Effector memory CD4-positive, alpha-beta T cell (primary cell): ENCODE measurements at places on chromosomes 7 and 10.

DNA sequence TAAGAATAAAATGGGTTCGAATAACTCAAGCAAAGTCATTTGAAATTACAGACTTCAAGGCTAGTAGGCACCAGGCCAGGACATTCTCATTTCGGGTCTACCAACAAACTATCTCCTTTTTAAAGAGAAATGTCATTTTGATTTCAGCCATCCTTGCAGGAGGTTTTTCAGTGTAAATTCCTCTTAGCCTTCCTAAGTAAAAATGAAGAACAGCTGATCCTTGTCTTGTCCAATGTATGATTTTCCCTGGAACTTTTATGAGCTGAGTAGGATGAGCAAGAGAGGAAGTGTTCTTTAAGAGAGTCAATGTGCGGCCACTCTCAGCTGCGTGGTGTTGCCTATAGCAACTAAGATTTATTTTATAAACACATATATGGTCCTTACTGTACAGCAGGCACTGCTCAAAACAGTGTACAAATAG, 110.1 kb downstream of the PLCE1 start:
- no peak for DNase-seq

DNA sequence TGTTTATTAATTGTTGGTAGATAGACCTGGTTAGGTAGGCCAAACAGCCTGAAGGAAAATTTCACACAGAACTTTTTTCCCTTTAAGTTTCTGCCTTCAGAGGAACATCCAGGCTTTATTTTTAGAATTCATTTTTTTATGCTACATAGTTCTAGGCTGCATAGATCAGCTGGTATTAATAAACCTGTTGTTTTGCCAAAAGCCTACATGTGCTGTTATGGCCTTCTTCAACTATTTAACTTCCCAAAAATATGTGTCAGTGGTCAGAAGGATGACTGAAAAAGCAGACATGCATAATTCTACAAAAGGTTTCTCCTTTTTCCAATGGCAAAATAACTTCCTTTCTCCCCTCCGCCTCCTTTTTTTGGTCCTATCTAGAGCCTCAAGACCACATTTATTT, 303.0 kb upstream of the DKK1 start:
- no peak for DNase-seq

DNA sequence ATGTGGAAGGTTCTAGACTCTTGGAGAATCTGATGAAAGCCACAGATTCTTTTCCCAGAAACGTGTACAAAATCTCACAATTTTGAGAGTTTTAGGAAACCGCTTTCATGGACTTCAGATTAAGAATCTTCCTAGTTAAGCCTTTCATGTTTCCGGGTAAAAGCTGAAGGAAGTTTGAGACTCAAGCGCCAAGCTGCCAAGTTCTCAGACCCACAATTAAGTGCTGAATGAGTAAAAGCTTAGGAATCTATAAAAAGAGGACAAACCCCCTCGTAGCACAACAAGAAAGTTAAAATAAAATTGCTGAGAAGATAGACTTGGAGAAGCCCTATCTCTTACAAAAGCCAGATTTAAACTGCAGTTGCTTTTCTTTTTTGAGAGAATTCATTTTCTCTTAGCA, 99.6 kb downstream of the ST8SIA6 start:
- no peak for DNase-seq

GRCh38 chr10:32041290-32042028, 14.8 kb downstream of the KIF5B start:
- no peak for DNase-seq

DNA sequence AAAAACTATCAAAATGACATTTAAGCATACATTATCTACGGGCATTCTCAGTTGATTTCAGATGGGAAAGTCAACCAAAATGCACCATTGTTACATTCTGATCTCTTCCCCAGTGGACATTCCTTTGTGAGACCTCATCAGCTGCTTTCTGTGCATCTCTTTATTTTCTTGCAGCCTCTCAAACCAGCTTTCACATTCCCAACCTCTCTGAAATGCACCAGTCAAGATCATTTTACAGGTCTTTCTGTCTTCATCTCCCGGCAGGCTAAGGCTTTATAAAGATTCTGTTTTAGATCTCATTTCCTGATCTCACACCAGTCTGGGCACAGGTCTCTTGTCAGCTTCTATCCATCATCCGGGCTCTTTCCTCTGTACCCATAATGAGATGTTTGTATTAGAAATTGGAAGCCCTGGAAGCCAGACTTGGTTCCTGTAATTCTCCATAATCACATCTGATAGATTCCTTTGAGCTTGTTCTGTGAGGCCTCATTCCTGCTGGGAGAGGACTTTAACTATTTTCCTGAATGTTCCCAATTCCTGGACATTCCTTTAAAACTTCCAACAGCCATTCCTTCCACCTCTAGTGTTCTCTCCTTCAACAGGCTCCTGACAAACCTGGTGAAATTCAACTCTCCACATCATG, 44.3 kb upstream of the ARL4A start:
- no peak for DNase-seq

DNA sequence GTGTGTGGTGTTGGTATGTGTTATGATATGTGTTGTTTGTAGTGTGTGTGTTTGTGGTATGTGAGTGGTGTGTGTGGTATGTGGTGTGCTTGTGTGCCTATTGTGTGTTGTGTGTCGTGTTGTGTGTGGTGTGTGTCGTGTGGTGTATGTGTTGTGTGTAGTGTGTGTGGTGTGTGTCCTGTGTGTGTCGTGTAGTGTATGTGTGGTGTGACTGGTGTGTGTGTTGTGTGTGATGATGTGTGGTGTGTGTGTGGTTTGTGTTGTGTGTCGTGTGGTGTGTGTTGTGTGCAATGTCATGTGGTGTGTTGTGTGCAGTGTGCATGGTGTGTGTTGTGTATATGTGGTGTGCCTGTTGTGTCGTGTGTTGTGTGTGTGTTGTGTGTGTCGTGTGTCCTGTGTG, 144.6 kb downstream of the DNAJB6 start:
- DNase-seq = no peak

DNA sequence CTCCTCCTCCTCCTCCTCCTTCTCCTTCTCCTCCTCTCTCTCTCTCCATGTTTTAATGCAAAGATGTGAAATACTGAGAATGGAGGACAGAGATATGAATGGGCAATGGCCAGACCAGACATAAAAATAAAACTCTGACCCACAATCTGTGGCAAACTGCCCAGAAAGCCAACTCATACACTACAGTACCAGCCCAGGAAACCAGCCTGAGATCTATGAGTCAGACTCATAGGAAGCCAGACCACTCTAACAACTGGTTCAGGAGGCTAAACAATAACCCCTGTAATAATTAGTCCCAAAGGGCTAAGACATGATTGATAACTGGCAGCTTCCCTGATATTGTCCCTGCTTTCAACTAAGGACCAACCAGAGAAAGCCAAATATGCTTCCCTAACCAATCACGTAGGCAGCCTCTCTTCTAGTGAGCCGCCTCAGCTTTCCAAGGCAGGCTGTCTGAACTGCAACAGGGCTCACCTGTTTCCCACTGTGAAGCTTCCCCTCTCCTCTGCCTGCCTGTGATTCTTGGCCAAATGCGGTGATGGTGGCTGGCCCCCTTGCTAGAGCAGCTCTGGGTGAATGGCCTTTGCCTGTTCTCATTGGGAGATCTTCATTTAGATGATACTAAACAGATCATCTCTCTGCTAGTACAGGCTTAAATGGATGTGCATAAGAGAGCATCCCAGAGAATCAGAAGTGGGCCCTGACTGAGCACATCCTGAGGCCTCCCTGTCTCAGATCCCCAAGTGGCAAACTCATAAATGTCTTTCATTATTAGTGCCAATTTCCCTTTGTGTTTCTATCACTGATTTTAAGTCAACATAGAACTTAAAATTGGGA, 817.6 kb downstream of the TNS3 start:
- DNase-seq = no peak

DNA sequence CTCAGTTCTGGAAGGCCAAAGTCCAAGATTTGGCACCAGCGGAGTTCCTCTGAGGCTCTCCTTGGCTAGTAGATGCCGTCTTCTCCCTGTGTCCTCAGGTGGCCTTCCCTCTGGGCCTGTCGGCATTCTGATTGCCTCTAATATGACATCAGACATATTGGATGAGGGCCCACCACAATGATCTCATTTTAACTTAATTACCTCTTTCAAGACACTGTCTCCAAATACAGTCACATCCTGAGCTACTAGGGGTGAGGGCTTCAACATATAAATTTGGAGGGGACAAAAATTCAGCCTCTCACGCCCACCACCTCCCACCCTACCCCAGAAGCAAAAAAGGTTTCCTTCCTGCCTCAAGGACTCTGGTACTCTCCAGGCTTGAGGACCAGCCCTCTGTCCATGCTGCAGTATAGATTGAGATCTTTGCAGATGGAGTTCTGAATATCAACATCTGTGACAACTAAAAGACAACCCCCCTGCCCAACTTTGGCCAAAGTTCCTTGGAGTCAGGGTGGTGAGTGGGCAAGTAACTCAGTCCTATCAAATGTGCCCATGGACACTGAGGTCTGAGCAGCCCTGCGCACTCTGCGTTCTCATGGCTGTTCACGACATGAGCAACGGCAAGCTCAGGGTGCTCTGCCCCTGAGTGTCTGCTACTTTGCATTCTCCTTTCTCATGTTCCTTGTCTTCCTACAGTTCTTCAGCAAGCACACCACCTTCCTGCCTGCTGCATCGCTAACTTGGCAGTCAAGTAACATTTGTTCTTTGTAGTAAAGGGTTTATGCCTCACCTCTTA, 11.5 kb downstream of the TMEM176B start:
- DNase-seq = no peak

DNA sequence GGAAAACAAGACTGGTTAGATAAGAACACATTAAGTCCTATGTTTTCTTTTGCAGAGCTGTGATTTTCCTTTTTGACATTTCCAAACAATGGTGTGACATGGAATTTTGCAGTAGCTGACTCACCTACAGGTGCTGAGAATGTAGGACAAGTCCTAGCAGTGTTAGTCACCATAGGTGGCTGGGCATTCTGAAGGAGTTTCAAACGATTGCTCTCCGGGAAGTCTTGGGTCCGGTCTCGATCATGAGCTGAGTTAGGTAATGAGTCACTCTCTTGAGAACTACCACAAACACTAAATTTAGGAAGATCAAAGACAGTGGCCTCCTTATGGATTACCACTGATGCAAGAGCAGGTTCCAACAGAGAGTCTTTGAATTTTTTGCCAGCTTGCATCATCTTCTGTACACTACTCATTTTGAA, 3.6 kb downstream of the FIGNL1 start:
- no peak for DNase-seq

DNA sequence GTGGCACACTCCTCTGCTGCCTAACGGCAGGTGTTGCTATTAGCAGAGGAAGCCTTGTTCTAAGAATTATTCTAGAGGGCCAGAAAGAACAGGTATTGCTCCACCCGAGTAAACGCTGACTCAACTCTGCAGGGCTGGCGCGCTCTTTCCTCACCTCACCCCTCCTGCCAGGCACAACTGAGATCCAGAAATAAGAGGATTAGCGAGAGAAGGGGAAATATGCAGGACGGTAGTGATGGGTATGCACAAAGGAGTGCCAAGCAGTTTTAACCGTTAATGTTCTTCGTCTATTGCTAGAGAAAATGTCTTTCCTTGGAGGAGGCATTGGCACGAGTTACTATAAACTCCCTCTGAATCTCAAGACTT, 369 bp upstream of the SCIN start:
- no peak for DNase-seq

- no peak for DNase-seq
Measured at GRCh38 chr7:1934756-1935155, 264.7 kb downstream of the ELFN1 start.

DNA sequence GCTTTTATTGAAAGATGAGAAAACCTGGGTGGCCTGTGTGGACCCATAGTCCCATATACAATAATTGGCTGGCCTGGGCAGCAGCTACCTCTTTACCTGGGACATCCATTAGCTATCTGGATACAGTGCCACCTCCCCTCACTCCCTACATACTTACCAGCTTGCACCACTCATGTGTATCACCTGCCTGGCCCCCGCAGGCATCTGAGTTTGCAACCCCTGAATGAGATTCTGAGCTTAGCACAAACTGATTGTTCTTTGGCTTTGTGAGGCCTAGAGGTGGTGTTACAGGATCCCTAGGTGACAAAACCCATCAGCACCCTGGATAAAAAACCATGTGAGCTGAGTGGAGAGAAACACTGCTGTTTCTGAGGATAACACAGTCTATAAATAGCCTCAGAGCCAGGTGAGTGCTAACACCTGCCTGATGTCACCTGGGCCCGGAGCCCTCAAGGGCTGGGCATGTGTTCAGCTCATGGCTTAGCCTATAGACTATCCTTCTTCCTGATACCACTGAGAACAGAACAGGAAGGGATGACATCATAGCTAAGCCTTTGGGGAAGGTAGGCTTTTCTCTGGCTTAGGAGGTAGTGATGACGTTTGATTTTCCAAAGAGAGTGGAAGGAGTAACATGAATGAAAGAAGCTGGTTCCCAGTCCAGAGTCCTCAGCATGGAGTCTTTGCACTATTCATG, 2.6 kb upstream of the PPIF start:
- DNase-seq = no peak

GRCh38 chr7:34652809-34653208, 5.2 kb upstream of the NPSR1 start:
- no peak for DNase-seq

DNA sequence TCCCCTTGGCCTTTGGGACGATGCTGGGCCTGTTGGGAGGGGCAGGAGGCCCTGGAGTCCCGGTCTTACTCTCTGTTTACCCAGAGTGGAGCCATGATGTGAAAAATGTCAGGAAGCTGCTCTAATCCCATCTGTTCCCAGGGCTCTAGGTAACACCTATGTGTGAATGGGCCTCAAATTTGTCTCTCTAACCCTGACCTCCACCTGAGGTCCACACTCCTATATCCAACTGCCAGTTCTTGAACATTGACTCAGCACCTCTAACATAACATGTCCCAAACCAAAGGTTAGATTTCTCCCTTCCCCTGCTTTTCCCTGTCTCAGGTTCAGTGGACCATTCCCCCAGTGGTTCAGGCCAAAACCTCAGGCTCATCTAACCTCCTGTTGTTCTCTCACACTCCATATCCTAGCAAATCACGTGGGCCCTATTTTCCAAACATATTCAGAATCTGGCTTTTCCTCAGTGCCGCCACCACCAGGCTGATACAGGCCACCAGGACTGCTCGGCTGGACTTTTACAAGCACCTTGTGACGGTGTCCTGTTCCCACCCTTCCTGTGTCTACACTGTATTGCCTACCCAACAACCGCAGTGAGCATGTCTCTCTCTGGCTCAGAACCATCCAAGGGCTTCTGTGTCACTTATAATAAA, 130.6 kb downstream of the ATXN7L1 start:
- no peak for DNase-seq

DNA sequence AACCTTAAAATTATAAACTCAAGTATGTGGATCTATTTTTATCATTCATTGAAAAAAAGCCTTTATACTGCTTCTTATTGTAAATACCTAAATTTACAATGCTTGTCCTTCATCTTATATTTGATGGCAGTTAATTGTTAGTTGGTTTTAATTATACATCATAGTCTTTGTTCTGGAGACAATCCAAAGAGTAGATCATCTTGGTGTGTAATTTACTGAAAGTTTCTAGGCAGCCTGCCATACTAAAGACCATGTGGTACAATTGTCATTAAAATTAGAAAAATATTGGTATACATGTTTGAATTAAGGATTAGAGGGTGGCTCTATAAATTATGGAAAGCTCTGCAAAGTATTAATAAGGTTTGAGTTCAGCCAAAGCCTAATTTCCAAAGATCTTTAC, 231.4 kb downstream of the KCND2 start:
- no peak for DNase-seq
